Stimulated activated CD8-positive, alpha-beta memory T cell treated with anti-CD3 and anti-CD28 coated beads, Interleukin-2, amount 100 ng/mL, for 48 hours (primary cell): ENCODE measurements at places on chromosomes 2 and 18.

GRCh38 chr2:74138600-74139323 lies 8.9 kb downstream of the BOLA3 start:
- DNase-seq = no peak

DNA sequence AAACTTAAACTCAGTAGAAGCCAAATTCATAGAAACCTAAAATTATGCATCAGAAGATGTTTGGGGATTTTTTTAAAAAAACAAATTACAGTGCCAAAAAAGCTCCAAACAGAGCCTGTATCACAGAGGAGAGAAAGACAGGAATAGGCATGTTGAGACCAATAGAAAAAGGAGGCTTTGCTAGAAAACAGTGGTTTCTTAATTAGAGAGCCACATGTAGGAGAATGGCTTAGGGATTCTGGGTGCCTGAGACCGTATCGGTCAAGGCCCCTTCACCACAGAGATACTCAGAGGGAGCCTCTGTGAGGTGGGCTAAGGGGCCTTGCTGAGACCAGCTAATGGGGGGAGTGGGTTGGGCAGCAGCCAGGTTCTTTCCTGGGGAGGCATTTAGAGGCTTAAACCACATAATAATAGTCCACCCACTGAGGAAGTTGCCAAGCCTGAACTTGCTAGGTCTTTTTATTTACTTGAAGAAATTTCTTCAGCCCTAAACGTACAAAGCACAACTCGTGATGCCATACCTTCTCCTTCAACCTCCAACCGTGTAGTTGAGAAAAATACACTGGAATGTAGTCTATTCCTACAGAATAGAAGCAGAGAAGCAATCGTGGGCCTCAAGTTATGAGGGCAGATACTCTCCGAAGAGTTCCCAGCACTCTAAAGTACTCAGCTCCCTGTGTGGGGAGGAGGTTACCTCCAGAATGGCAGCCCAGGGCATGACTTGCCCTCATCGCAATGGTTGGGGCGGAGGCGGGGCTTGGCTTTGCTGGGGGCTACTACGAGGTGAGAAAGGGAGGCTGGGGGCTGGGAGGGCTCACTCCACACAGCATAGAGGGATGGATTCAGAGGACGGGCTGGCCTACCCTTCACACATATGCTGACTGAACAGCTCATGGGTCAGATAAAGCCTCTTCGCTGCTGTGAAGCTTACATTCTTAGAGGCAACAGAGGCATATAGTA lies 237.9 kb downstream of the TPGS2 start:
- DNase-seq = no peak

DNA sequence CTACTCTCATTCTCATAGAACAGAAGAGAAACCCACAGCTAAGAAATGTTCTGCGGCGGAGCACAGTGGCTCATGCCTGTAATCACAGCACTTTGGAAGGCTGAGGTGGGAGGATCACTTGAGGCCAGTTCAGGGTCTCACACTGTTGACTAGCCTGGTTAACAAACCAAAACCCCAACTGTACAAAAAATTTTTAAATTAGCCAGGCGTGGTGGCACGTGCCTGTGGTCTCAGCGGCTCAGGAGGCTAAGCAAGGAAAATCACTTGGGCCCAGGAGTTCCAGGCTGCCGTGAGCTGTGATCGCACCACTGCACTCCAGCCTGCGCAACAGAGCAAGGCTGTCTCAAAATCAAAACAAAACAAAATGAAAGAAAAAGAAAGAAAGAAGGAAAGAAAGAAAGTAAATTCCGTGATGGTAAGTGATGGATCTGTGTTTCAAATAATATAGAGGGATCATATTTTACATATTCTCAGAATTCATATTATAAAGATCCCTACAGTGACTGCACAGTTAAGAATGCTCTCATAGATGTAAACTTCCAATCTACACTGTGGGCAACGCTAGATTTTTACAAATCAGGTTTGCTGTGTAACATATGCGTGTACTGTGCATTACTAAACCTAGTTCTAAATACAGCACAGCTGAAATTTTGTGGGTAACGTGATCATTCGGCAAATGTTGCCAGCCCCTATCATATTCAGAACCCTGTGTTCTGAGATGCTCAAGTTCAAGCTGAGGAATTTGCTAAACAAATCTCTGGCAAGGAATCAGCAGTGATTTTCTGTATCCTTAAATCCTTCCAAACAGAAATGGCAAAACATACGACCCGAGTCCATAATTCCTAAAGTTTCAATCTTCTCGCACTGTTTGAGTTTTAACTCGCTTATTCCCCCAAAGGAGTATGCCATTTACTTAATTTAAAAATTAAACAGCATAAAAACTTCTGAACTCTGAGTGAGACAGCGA lies 1.2 kb upstream of the RAB12 start:
- DNase-seq = no peak

DNA sequence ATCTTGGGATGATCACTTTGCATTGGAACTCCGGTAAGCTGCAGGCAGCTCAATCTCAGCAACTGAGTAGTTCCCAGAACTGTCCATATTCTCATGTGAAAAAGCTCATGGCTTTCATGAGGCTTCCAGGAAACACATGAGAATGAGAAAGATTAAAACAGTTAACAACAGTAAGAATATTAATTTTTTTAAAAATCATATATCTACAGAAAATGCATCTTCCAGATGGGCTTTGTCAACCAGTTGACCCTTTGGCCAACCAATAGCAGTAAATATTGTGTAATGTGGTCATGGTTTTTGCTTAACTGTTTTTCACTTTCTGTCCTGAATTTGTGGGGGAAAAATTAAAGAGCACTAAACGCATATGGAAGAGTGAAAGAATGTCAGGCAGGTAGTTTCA lies 131.2 kb upstream of the CCDC195 start:
- DNase-seq = no peak

- no peak for DNase-seq
These were observed 24.2 kb downstream of the CENPA start for GRCh38 chr2:26809876-26810577.

DNA sequence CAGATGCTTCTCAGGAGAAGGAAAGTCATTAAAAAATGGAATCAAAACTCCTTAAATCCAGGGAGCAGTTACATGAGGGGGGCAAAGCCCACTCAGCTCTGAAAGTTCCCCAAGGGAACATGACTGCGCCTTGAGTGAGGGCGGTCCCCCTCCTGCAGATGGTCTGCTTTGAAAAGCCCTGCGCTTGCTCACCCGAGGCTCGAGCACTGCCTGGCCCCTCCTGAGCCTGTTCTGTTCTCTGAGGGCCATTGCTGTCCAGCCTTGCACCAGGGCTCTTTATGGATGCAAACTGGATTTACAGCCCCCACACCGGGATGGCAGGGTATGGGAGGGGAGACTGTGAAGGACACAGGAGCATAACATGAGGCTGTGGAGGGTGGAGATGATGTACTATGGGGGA lies 37.8 kb upstream of the DNMT3A start:
- DNase-seq = no peak

DNA sequence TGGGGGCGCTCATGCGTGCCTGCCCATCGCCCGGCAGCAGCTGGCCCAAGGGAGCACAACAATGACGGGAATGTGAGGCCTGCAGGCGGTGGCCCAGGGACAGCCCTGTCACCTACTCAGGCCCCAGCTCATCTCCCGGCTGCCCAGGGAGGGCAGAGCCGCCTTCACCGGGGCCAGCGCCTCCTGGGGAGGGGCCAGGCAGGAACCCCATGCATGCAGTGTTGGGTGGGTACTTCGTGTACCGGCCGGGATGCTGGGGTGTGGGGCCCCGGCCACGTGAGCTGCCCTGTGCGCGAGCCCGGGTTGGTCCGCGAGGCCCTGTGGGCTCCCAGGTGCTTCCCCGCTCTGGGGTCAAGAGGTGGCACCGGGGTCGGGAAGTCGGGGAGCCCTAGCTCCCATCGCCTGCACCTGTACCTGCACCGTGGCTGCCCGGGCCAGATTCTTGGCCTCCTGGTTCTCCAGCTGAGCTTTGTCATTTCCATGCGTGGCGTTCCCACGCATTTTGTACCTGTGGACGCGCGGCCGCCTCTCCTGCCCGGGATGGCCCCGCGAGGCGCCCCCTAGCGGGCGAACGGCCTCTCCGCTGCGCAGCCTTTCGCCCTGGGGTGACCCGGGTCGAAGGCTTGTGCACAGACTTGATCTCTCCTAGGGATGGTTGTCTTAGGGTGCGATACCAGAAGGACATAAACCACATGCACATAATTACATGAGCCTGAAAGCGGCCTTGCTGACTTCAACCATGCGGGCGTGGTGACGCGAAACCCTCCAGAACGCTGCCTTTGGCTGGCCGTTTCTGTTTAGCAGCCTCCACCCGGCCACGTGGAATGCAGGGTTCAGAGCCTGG lies 950 bp downstream of the KLHL30 start:
- DNase-seq = no peak

- no peak for DNase-seq
These were observed 292.6 kb downstream of the FSIP2 start for GRCh38 chr2:186031229-186031628.

DNA sequence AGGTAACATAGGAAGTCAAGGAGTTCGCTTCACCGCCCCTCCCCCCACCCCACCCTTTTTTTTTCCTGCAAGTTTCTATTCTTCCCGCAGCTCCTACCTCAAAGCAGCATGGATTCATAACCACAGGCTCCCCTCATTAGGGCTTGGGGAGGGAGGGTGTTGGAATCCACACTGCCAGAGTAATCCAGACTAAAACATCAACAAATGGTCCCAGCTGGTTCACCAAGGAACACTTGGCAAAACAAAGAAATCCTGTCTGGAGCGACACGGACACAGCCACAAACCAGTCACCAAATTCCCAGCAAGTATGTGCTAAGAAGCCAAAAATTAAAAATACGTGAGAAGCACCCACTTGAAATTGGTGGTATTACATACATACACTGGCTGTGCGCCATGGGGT lies 106.9 kb upstream of the PPP1CB start:
- no peak for DNase-seq

DNA sequence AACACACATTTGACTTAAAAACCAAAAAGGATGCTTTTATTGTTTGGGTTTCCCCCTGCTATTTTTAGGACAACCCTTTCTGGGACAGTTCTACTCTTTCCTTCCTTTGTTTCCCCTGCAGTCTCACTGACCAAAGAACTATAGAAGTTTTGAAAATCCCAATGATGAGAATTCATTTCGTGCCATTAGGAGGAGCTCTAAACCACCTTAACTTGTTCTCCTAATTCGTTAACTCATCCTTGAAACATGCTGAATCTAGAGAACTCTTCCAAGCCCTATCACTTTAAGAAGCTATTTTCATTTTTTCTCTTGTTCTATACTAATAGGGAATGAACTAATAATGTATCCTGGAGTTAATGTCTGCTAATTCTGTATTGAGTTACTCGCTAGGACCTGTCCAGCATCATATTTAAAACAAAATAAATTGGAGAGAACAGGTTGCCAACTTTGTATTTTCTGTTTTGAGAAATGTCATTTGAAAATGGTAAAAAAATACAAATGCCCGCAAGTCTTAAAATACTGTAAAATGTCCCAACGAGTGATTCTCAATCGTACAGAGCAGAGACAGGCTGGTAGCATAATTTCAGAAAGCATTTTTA lies 62.9 kb downstream of the AFTPH start:
- DNase-seq = no peak

- DNase-seq = no peak
These were observed 18.8 kb downstream of the COA5 start for GRCh38 chr2:98589489-98589888.

- no peak for DNase-seq
These were observed 39.7 kb upstream of the CHAC2 start for GRCh38 chr2:53727921-53728320.

GRCh38 chr18:79982736-79983135 lies 5.6 kb downstream of the TXNL4A start:
- no peak for DNase-seq

DNA sequence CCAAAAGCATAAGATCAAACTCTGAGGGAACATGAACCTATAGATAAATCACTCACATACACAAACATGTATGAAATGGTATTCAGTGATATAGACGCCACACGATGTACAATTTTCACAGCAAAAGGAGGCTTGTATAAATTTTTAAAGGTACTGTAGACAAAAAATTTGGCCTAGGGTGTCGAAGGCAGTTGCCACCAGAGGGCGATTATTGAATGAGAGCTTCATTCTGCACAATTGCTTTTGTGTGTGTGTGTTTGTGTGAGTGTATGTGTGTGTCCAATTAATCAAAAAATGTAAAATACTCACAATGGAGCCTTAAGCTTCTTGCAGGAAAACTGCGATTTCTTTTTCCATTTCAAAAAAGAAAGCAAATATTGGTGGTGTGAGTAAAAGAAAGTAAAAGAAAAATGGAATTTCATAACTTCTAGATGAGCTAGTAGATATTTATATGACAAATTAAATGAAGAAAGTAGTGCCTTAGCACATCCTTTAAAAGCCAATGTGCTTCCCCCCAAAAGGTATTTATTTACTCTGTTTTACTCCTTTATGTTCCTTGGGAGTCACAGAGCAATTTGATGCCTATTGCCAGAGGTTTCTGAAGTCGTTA lies 800.1 kb downstream of the SATB2 start:
- DNase-seq = no peak

- DNase-seq = no peak
These were observed 46.3 kb downstream of the CCDC150 start for GRCh38 chr2:196685792-196686191.

GRCh38 chr18:53489266-53489665 lies 735.2 kb downstream of the MBD2 start:
- no peak for DNase-seq

GRCh38 chr2:182668671-182669070 lies 47.4 kb upstream of the DNAJC10 start:
- DNase-seq = no peak

GRCh38 chr18:48675352-48675761 lies 136.5 kb downstream of the CTIF start:
- peak; percentile 74 for DNase-seq

DNA sequence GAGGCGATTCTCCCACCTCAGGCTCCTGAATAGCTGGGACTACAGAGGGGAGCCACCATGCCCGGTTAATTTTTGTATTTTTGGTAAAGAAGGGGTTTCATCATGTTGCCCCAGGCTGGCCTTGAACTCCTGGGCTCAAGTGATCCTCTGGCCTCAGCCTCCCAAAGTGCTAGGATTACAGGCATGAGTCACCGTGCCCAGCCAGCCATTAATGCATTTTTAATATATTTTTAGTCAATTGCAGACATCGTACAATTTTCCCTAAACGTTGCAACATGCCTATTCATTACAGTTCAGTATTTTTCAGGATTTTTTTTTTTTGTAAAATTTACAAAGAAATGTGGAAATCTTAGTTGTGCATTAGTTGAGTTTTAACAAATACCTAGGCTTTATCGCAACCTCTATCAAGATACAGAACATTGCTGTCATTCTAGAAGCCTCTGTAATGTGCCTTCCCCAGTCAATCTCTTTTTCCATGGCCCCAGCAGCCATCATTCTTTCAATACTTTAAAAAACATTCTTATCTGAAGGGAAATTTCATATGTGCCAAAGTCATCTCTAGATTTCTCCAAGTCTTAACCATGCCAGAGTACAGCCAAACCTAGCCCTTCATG lies 14.7 kb downstream of the NABP1 start:
- DNase-seq = no peak

DNA sequence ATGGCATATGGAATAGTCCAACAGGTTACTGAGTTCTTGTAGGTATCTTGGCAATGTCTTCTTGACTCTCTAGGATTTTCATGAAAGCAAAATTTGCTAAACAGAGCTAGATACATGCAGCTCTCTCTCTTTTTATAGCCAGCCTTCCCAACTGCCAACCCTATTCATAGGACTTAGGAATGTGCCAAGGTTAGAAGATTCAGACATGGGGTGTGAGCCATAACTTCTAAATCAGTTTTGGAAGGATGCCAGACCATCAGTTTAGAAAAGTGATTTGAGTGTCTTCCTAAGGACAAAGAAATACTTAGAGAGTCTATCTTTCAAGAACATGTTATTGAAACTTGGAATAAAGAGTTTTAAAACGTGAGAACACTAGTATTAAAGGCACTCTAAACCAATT lies 619.5 kb upstream of the FANCL start:
- no peak for DNase-seq

GRCh38 chr2:198807131-198807530 lies 650.6 kb downstream of the SATB2 start:
- DNase-seq = no peak
